ENCODE measurements at places on chromosomes 5 and 9. TPM values are rescaled to one million over a fixed set of nuclear protein-coding genes. Genes with fewer than 3 reads are reported as not detected.

MTAP gene
- 42.5 TPM for total RNA-seq

CFAP77 gene
- total RNA-seq = not detected

SLC22A4 gene
- 5.7 TPM for total RNA-seq

MZB1 gene
- total RNA-seq = 0.71 TPM

ORM1 gene
- 0.76 TPM for total RNA-seq

TTC23L gene
- 5.9 TPM for total RNA-seq

INSL4 gene
- not detected for total RNA-seq

Data from sciatic nerve (tissue), 2 donors.